Naive B cell (primary cell): ENCODE measurements at places on chromosomes 5 and 9. TPM values are rescaled to one million over a fixed set of nuclear protein-coding genes. Genes with fewer than 3 reads are reported as not detected.

GRCh38 chr5:72291601-72292000, 28.4 kb downstream of the MRPS27 start:
- DNase-seq, result no peak

DNA sequence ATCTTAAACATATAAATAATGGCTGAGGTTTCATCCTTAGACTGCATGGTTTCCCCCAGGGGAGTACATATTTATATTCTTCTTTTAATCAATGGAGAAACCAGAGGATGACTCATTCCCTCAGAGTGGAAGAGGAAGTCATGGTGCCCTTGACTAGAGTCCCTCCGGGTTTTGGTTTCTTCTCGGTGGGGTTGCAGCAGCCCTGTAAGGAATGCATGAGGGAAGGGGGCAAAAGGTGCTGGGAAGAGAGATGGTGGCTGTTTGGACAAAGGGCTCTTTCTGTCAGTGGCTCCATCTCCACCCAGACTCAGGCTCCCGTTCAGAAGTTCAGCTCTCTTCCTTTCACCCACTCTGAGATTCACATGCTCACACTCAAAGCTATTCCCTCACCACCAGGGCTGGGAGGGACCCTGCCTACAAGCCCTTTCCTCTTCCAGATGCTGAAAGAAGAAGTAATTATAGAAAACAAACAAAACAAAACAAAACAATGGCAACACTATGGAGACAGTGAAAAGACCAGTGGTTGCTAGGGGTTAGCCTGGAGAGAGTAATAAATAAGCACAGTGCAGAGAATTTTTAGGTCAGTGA, 129.8 kb upstream of the IL12B start:
- DNase-seq, result no peak

- no peak for DNase-seq
Observed at GRCh38 chr5:176747670-176748072, 62.7 kb upstream of the UNC5A start.

- DNase-seq, result no peak
Observed at GRCh38 chr5:138491284-138491648, 26.0 kb downstream of the EGR1 start.

GRCh38 chr9:16715404-16715803, 155.1 kb downstream of the BNC2 start:
- no peak for DNase-seq

DNA sequence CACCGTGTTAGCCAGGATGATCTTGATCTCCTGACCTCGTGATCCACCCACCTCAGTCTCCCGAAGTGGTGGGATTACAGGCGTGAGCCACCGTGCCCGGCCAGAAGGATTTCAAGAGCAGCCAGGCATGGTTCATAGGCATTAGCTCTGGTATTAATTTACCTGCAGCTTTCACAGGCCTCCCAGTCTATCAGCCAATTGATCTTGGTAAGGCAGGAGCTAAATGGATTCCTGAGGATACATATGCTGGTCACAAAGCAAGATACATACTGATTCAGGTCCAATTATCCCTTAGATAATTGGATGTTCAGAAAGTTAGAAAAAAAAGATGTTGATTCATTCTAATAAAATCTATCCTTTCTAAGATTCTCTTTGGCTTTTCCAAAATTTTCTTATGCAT, 487.1 kb downstream of the TLE1 start:
- DNase-seq, result no peak

DNA sequence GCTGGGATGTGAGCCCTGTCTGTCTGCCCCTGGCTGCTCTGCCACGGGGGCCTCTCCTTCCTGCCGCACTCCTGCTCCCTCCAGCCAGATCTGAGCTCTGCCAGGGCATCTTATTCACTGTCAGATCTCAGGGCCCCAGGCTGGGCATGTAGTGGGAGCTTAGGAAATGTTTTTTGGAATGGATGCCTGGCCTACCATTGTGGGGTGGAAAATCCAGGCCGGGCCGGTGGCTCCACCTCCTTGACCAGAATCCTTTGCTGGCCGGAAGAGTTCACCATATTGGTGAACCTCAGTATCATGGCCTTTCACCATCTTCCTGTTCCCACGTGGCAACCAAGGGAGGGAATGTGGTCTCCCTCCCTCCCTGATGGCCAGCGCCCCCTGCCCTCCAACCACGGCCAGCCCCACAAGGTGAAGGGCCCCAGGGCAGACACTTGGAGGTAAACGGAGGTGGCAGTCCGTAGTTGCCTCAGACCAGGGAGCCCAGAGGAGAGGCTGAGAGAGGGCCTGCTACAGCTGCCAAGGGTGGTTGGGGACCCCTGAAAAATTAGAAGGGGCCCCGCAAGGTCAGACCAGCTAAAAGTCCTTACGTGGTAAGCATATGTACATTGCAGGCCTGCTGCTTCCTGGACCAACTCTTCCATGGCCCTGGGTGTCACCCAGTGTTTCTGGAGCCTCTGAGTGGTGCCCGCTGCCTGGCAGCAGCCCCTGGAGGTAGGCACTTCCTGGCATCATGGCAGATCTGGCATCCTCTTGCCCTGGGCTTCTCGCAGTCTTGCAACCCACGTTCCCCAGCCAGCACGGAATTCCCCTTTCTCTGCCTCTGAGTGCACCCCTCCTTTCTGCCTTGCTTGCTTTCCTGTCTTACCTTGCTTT, 153.3 kb downstream of the RGS3 start:
- DNase-seq, result no peak

GRCh38 chr5:72608297-72608696, 101.1 kb upstream of the ZNF366 start:
- no peak for DNase-seq

- DNase-seq, result no peak
Observed at GRCh38 chr5:180787711-180788431, 14.7 kb downstream of the MGAT1 start.

DNA sequence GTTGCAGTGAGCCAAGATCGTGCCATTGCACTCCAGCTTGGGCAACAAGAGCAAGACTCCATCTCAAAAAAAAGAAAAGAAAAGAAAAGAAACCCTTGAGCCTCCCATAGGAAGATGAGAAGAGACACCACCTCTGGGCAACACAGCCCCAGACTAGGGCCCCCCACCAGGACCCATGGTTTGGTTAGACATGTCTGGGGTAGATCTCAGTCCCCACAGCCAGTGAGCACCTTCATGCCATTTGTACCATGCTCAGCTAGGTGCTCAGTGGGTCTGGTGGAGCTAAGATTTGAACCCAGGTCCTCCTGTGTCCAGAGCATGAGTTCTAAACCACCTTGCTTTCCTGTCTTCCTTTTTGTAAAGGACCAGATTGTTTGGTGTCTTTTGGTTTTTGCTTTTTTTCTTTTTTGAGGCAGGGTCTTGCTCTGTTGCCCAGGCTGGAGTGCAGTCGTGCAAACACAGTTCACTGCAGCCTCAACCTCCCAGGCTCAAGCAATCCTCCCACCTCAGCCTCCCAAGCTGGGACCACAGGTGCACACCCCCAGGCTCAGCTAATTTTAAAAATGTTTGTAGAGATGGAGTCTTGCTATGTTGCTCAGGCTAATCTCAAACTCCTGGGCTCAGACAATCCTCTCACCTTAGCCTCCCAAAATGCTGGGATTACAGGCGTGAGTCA, 11.7 kb downstream of the OLFML2A start:
- no peak for DNase-seq

DNA sequence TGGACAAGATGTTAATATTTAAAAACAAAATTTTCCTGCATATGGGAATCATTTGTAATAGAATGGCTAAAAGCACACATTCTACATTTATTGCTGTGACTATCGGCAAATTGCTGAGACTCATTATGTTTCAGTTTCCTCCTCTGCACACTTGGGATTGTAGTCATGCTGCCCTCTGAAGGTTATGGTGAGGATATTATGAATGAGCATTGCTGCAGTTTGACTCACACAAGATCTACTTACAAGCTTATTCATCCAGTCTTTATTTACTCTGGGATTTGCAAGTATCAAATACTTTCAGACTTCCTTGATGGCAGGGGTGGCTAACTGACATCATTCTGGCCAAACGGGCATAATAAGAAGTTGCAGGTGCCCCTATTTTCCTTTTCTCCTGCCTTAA, 9.5 kb upstream of the NFIL3 start:
- DNase-seq, result no peak

DNA sequence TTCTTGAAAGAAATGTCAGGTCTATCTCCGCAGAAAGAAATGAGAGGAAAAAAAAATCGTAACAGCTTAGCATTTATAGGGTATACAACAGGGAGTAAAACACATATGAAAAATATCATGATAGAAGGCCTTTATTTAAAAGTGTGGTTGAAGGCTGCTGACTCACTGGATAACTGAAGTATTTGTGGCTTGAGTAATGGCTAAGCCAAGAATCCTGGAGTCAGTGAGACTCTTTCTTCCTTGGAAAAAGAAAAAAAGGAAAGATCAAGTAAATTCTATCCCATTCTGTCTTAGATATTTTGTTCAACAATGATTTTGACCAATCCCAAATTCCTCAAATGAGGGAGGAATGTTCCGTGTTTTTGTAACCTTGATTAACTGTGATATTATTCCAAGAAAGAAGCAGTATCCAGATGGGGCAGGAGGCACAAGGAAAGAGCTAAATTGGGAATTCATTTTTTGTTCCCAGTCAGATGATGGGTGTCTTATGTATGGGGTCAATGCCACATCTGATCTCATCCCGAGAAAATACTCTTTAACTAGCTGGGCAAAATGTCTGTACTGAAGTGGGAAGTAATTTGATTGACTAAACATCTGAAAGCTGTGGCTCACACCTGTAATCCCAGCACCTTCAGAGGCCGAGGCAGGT, 64.3 kb upstream of the MYO10 start:
- DNase-seq, result no peak

DNA sequence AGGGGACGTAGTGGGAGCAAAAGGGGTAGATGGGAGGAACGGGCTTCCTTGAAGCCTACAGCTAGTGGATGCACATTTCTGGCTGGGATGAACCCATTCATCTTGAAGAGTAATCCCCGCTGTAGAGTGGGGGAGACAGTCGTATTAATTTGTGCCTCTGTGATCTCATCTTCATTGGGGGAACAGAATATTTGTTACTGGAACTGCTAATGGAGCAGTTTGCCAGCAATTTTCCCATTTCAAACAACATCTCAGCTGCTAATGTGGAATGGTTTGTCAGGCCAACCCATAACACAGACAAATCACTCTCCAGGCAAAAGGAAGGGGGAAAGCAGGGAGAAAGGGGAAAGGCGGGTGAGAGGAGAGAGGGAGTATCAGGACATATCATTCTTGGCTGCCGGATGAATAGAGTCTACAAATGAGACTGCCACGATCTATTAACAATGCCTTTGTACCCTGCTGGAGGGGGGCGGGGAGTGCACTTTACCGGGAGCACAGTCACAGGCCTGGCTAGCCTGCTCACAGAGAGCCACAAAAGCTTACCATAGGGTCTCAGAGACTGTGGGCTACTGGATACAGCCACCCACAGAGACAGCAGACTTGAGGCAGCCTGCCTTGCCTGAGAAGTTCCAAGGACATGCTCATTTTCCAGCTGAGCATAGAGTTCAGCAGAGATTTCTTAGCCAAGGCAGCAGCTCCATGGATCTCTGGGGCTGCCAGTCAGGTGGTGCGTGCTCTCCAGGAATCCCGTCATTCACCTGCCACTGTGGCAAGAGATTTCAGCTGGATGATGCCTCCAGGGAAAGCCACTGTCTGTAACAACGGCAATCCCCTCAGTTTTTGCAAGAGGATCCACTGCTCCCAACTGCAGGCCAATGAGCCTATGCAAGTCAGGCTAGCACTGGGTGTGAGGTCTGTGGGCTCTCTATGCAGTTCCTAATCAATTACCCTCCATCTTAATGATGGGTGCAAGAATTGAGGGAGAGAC, 217.7 kb upstream of the PANK3 start:
- DNase-seq, result no peak

DNA sequence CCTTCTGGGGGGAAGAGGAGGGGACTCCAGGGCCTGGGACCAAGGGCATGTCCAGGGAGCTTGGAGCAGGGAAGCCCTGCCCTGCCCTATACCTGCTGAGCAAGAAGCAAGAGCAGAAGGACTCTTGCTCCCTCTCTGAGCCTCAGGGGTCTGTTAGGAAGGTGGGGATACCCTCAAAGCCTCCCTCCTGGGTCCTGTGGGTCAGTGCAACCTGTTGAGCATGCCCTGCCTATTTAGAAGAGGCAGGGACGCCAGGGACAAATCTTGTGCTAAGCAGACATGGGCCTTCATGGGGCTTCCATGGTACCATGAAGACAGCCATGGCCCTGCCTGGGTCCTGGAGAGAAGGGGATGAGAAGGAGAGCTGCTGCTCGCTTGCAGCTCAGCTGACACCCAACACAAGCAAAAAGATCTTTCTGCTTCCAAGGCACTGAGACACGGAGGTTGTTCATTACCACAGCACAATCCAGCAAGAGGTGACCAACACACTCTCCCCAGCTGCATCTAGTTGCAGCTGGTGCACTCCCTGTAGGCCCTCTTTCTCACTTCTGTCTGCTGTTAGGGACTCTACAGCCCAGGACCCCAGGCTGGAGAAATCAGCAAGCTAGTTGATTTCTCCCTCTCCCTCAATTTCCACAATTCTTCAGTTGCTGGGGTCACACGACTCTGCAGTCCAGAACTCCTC, 39.3 kb downstream of the C9orf50 start:
- no peak for DNase-seq

DNA sequence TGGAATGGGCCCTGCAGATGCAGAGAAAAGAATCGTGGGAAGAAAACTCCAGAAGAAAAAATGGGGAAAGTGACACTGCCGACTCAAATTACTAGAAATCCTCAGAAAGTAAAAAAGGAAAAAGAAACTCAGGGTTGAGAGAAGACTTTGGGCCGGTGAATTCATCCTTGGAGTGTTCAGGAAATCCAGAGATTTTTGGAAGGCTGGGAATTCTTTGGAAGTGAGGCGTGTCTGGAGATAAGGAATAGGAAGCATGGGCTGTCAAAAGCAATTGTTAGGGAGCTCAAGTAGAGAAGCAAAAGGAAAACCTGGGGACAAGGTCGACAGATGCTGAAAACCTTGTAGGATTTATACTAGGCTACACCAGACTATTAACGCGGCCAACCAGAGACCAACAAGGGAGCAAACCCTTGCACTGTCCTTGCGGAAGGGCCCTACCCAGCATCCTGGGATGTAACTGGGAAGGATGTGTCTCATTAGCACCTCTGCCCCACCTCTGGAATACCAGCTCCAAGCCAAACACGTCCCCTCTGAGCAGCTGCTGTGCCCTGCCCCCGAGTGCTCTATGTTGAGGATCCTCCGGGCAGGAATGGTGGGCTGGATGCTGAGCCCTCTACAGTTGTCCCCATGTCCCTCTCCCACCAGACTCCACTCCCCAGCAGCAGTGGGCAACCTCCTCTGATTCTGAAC, 11.6 kb downstream of the DAB2IP start:
- no peak for DNase-seq

GRCh38 chr5:137498301-137498735, 808 bp downstream of the SPOCK1 start:
- DNase-seq, result no peak

GRCh38 chr9:36470643-36471290, 70.7 kb upstream of the RNF38 start:
- DNase-seq, result peak; percentile 68

- DNase-seq, result no peak
Observed at GRCh38 chr5:52725808-52726207, 61.9 kb upstream of the ITGA1 start.

CCL19 gene
- not detected for polyA plus RNA-seq

EPB41L4B gene
- not detected for polyA plus RNA-seq

AHRR gene
- not detected for polyA plus RNA-seq

SPATA9 gene
- not detected for polyA plus RNA-seq

CDH10 gene
- not detected for polyA plus RNA-seq

SLC6A3 gene
- polyA plus RNA-seq, result not detected

GMCL2 gene
- not detected for polyA plus RNA-seq

IGFBPL1 gene
- polyA plus RNA-seq, result not detected
